Trophoblast cell (in vitro differentiated cells and primary cell): ENCODE measurements at places on chromosomes 11 and 22.
A peak's percentile ranks its signal among the peaks of the same experiment; 100 is the strongest.

GRCh38 chr22:46574993-46575910 is 37.8 kb upstream of the CELSR1 start:
- no peaks in the 10 kb centered on the region for H3K27me3 ChIP-seq
- H3K4me1 ChIP-seq = peaks cover 32% of the 10 kb centered on the region
- DNase-seq = peak; percentile 90
- no peak overlapping the region for H3K4me3 ChIP-seq
- H3K36me3 ChIP-seq = no peaks in the 10 kb centered on the region

DNA sequence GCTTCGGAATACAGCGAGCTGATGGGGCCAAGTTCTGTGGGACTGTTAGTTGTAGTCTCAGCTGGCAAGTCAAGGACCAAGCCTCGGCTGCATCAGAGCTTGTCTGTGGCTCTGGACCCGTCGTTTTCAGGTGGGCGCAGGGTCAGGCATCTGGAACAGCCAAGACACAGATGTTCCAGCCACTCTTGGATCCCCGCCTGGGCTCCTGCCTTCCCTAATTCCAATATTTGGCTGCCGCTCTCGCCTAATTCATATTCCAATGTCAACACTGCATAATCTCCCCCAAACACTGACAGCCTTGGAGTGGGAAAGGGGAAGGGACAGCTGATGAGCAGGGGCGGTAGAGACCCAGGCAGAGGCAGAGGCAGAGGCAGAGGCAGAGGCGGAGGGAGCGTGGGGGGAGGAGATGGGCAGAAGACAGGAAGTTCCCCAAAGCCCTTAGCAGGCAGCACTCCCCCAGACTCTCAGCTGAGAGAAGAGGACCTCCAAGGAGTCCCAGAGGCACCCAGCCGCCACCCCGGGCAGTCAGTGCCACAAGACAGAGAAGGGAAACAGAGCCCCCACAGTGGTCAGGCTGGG is 49.6 kb upstream of the SLC35C1 start:
- H3K27ac ChIP-seq = no peak overlapping the region
- H3K4me1 ChIP-seq = peaks cover 11% of the 10 kb centered on the region
- no peak for DNase-seq
- H3K4me3 ChIP-seq = no peak overlapping the region

GRCh38 chr11:57604296-57605027 is 7.0 kb downstream of the SERPING1 start:
- H3K4me1 ChIP-seq = peaks cover 5% of the 10 kb centered on the region
- peak; percentile 90 for DNase-seq
- no peaks in the 10 kb centered on the region for H3K36me3 ChIP-seq
- H3K4me3 ChIP-seq = no peak overlapping the region

GRCh38 chr22:27409299-27409698 is 392.3 kb downstream of the MN1 start:
- no peaks in the 10 kb centered on the region for H3K36me3 ChIP-seq
- H3K27me3 ChIP-seq = no peaks in the 10 kb centered on the region
- H3K4me3 ChIP-seq = no peak overlapping the region
- peaks cover 12% of the 10 kb centered on the region for H3K4me1 ChIP-seq

- no peaks in the 10 kb centered on the region for H3K27me3 ChIP-seq
- H3K27ac ChIP-seq = no peak overlapping the region
- no peak overlapping the region for H3K4me3 ChIP-seq
- H3K4me1 ChIP-seq = no peaks in the 10 kb centered on the region
- no peaks in the 10 kb centered on the region for H3K36me3 ChIP-seq
Observed at GRCh38 chr22:36856121-36856791, 4.5 kb upstream of the NCF4 start.

DNA sequence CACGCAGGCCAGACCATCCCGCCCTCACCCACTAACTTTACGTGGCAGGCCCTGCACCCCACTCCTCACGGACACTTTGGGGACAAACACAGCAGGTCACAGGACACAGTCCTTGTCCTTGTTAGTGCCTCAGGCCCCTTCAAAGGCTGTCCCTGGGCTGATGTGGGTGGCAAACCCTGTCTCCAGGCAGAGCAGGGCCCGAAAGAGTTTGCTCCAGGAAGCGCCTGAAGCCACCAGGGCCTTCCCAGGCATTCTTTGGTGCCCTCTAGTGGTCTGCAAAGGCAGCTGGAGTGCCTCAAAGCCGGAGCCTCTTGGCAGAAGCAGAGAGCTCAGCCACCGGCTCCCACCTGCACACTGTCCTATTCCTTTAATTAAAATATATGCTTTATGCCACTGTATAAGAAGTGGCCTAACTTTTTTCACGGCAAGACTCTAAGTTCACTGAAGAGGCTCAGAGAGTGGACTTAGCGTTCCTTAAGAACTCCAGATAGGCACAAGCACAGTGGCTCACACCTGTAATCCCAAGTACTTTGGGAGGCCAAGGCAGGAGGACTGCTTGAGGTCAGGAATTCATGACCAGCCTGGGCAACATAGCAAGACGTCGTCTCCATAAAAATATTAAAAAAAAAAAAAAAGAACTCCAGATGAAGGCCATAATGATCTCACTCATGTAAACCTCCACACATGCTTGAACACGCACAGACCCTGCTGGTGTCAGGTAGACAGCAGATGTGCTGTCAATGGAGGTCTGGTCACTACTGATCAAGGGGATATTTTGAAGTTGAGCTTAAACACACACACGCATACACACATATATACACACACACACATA is 11.1 kb downstream of the TXN2 start:
- no peak overlapping the region for H3K27ac ChIP-seq
- H3K4me1 ChIP-seq = peaks cover 30% of the 10 kb centered on the region
- H3K4me3 ChIP-seq = no peak overlapping the region
- no peaks in the 10 kb centered on the region for H3K27me3 ChIP-seq
